M059J (cell line): ENCODE measurements at places on chromosomes 5 and 9.

- no peak for DNase-seq
These were observed 47.3 kb upstream of the GFPT2 start for GRCh38 chr5:180400416-180400815.

DNA sequence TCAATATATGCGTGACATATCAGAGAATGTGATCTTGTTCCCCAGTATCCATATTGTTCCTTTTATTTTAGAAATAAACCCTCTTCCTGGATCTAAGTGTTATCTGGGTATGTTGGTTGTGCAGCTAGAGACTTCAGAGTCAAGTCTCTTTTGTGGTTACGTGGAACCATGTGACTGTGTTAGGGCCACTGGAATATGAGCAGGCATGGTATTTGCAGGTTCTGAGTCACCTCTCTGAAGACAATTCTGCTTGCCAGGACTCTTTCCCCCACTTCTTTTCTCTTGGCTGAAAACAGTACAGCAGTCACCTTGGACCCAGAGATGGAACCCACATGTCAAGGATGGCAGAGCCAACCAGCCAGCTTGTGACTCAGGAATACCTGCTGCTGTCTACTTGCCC lies 59.7 kb downstream of the ATP10B start:
- DNase-seq: peak; percentile 20

DNA sequence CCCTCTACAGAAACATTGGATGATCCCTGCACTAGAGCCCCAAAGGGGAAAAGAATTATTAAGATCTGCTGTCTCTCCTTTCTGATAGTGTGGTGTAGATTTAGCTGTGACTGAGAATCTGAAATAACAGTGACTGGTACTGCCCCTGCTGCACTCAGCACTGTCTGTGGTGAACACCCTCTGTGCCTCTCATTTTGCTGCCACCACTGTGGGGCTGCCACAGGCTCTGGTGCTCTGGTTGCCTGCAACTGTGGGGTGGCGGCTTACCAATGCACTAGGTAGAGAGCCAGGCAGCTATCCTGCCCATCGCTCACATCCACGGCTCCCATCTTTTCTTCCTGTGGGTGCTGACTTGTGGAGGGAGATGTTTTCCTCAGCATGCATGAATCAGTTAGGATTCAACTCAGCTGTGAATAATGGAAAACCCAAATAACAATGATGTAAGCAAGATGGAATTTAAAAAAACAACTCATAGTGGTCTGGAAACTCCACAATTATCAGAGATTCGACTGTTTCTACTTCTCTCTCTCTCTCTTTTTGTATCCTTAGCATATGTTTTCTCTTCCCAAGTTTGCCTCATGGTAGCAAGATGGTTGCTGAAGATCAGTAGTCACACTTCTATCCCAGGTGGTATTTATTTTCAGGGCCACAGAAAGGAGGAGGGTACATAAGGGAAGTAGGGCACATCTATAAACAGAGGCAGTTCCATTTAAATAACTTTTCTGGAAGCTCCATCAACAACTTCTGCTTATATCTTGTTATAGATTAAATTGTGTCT lies 99.8 kb upstream of the DAP start:
- DNase-seq: peak; percentile 84

DNA sequence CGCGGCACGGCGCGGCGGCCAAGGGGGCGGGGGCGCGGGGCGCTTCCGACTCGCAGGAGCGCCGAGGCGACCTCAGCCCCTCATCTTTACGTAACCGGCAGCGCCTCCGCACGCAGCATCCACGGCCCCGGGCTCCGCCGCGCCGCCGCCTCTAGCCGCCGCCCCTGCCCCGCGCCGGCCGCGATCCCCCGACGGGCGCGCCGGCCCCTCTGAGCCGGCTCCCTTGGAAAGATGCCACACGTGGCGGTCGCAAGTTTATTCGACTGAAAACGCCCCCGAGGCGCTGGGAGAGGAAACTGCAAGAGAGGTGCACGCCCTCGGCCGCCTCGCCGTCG lies 1.0 kb downstream of the KLF9 start:
- no peak for DNase-seq

DNA sequence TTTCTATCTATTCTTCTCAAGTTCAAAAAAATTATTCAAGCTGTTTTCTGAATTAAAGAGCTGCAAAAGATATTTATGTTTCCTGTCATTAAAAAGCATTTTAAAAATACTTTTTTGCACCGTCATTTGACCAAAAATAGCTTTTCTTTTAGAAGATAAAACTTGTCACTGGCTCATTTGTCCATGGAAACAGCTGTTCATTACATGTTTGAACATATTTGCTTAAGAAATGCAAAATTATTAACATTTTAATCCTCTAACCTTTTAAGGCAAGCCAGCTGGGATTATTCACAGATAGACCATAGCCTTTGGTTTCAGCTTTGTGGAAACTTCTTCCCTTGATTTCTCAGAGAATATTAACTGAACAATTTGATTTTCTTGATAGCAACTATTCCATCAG lies 393.9 kb downstream of the TUSC1 start:
- no peak for DNase-seq

DNA sequence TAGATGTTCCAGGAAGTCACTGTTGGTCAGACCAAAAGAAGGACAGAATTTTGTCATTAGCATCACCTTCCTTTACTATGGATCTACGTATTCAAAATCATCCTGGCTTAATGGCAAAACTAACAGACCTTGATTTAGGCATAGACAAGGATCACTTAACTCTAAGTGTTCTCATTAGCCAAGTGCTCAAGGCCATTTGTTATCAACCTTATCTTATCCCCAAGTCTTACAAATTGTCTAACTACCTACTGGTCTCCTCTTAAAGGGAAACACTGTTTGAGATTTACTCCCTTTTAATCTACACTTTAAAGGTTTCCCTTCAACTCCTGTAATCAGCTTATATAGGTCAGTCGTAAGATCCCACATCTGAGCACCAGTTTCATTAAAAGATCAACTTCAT lies 1197.5 kb upstream of the C9orf72 start:
- DNase-seq: no peak

- DNase-seq: peak; percentile 24
These were observed 443.5 kb upstream of the KLF4 start for GRCh38 chr9:107933097-107933496.

GRCh38 chr9:15142878-15143534 lies 164.0 kb downstream of the TTC39B start:
- DNase-seq: peak; percentile 57

- DNase-seq: peak; percentile 11
These were observed 48.4 kb upstream of the EPB41L4B start for GRCh38 chr9:109369285-109369684.

DNA sequence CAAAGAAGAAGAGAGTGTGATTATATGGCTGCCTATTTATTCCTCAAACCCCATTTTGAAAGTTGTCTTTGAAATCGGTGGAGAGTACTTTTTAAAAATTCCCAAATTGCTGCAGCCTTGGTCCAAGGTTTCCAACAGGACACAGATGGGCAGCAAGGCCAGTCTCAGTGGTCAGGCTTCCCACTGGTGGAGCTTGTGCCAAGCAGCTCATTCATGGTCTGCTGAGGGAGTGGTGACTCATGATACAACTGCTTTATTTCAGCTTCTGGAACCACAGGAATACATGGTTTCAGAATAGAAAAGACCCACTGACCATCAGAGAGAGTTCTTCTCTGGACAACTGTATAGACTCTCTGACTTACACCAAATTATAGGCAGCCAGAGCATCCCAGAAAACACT lies 673.1 kb upstream of the KLF4 start:
- DNase-seq: peak; percentile 88

DNA sequence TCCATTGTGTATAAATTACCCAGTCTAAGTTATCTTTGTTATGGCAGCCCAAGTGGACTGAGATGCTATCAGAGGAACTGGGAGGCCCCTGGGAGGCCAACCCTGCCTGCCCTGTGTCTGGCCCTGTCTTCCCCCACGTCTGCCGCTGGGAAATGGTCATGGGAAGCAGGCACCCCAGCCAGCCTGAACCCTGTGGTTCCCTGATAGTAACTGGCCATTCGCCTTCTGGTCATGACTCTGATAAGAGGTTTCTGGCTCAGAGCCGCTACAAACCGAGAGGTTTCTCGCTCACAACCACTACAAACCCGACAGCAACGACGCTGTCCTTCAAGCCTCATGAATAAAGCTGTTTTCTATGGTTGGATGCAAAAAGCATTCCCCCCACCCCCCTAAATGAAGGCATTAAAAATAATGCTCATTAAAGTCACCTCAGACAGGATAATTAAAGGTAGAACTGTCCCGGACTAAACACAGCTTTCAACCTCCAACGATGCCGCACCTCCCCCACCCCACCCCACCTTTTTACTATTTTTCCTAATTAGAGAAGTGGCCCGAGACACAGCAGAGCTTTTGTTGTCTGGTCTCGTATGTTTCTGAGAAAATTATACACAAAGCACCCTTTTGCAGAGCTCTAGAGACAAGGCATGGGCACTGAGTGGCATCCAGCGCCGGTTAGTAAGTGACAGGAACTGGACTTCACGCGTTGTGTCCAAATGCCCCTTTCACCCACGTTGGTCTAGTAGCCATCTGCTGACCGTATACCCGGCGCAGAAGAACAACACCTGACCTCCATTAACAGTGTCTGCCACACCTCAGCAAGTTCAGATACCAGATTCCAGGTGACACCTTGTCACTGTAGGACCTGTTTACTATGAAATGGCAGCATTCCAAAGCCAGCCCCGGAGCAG lies 140.8 kb downstream of the COL23A1 start:
- DNase-seq: no peak

DNA sequence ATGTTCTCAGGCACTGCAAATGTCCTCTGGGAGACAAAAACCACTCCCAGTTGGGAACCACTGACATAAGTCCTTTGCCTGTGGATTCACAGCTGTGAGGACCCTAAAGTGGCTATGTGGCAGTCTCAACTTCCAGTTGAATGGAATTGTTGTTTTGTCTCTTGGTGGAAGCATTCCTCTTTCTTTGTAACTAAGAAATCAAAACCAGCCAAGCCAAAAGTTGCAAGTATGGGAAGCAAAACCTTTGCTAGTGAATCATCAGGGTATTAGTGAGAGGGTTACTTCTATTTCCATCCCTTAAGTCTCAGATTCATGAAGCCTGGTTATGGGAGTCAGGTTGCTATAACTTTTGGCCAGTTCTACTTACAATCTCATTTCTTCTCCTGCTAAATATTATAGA lies 49.8 kb upstream of the RPS23 start:
- DNase-seq: no peak

- no peak for DNase-seq
These were observed 178.7 kb downstream of the NDUFS4 start for GRCh38 chr5:53739111-53739510.

- no peak for DNase-seq
These were observed 24.6 kb downstream of the LAMC3 start for GRCh38 chr9:131033269-131034224.

DNA sequence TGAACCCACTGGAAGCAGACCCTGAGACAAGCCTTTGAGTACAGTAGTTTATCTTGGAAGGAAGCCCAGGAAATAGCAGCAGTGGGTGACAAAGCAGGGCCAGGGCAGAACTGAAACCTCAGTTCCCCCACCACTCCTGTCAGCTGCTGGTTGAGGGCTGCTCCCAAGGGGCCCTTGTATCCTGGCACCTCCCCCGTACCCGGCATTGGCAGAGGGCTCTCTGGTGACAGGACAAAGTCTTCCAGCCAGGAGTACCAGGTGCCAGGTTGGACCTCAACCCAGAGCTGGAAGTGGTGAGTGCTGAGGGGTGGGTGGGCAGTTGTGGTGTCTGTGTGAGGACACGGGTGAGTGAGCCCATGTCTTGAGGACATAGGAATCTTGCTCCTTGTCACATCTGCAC lies 123.3 kb downstream of the PHF2 start:
- DNase-seq: no peak

- no peak for DNase-seq
These were observed 8.4 kb upstream of the TNC start for GRCh38 chr9:115126404-115126803.

DNA sequence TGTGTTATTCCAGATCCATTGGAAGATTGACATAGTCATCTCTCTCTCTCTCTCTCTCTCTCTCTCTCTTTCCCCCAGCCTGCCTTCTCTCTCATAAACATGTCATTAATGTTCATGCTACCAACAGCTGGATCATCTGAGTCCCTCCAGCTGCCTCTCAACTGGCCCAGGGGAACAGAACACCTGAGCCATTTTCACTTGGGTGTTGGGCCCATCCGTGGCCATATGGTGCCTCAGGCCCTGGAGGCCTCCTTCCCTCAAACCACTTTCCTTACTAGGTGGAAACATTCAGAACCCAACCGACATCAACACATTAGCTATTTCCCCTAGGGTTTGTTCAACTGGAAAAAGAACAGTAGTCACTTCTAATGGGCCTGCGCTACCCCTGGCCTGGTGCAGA lies 196.2 kb downstream of the FRMD3 start:
- DNase-seq: no peak

GRCh38 chr9:81563739-81564138 lies 125.6 kb downstream of the TLE1 start:
- no peak for DNase-seq

DNA sequence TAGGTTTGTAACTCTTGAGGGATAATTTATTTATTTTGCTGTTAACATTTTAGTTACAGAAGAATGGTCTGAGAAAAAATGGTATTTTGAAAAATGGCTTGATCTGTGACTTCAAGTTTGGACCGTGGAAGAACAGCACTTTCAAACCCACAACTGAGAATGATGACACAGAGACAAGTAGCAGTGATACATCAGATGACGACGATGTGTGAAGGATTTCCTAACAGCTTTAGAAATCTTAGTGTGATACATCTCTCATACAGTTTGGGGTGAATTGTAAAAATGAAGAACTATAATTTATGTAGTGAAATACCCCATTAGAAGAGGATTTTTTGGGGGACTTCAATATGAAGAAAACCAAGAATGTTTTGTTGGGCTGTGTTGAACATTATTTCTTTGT lies 88.7 kb downstream of the GPBP1 start:
- no peak for DNase-seq

DNA sequence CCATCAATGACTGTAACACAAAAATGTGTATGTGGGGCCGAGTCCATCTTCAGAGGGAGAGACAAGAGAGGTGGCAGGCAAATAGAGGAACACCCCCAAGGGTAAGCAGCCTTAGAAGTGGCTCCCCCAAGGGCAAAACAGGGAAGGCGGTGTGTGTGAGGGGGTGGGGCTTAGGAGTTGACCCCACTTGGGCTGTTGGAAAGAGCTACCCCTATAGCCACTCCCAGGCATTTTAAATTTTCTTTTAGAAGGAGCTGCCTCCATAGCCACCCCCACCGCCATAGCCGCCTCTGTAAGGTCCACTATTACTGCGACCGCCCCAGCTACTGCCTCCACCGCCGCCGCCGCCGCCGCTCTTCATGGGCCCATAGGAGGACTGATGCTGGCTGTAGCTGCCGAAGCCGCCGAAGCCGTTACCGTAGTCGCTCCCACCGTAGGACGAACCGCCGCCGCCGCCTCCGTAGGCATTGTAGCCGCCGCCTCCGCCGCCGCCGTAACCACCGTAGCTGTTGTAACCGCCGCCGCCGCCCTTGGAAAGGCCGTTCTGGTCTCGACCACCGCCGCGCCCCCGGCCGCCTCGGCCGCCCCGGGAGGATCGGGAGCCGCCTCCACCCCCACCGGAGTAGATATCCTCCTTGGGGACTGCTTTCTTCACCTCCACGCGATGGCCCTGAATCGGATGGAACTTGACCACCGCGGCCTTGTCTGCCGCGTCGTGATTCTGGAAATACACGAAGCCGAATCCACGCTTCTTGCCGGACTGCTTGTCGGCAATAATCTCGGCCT lies 1.1 kb downstream of the HNRNPA0 start:
- peak; percentile 47 for DNase-seq
